Ovary (tissue), 10 donors: ENCODE measurements at places on chromosomes 1 and 21. TPM values are rescaled to one million over a fixed set of nuclear protein-coding genes. Genes with fewer than 3 reads are reported as not detected.

GRCh38 chr21:39022466-39022862 lies 160.8 kb downstream of the PSMG1 start:
- no peak for DNase-seq
- no peak overlapping the region for H3K4me3 ChIP-seq
- no peaks in the 10 kb centered on the region for H3K27me3 ChIP-seq
- peak overlapping the region; percentile 67 for H3K27ac ChIP-seq

The XCL2 gene
- polyA plus RNA-seq: 3.9 TPM

The ABCG1 gene
- polyA plus RNA-seq: 5.8 TPM

The CATSPERE gene
- 0.70 TPM for polyA plus RNA-seq

GRCh38 chr1:8698012-8698630 lies 119.3 kb downstream of the RERE start:
- no peak overlapping the region for H3K27ac ChIP-seq
- peaks cover 5% of the 10 kb centered on the region for H3K4me1 ChIP-seq
- H3K4me3 ChIP-seq: no peak overlapping the region
- H3K36me3 ChIP-seq: no peaks in the 10 kb centered on the region

- no peak overlapping the region for H3K4me3 ChIP-seq
- no peaks in the 10 kb centered on the region for H3K27me3 ChIP-seq
- DNase-seq: peak; percentile 74
- no peaks in the 10 kb centered on the region for H3K4me1 ChIP-seq
- H3K36me3 ChIP-seq: no peaks in the 10 kb centered on the region
These were observed 49.8 kb downstream of the ACOT7 start for GRCh38 chr1:6343506-6344405.
